Memory B cell (primary cell): ENCODE measurements at places on chromosomes 12 and 14.

DNA sequence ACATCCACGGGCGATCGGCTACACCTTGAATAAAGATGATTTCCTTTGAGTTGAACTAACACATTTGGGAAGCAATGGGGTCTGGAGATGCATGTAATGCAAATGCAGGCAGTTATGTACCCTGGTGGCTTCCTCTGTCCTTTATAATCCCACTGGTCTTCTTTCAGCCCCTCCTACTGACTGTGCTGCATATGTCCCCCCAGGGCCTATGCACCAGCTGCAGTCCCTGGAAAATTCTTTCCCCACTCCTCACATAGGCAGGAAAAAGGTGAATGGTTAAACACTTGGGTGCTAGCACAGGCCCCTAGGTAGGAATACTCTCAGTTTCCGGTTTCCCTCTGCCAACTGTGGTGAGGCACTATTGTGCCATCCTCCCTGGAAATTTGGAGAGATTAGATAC lies 294.8 kb upstream of the SOX5 start:
- DNase-seq = no peak

DNA sequence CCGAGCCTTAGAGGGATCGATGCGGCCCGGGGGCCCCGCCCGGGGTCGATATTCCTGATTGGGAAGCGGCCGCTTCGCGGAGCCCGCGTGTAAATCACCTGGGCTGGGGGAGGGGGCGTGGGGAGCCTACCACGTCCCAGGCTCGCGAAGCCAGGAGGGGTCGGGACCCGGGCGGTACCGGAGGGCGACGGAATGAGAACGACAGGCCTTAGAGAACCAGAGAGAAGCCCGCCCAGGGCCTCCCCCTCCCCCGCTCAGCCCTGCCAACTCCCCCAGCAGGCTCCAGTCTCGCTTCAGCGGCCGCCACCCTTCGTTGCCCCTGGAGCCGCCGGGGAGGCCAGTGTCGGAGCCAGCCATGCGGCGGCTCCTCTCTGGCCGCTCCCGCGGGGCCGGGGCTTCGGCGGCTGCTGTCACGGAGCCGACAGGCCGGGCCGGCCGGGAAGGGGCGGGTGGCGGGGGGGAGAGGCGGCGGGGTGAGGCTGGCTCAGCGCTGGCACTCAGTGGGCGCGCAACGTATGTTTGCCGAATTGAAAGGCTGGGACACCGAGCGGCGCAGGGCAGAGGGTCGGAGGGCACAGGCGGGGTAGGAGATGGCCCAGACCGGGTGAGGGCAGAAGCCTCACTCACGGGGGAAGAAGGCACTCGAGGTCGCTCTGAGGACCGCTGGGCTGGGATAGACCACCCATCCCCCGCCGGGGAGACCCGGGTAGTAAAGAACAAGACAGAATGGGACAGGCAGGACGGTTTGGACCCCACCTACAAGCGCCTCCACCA lies 1.4 kb upstream of the DNAJC22 start:
- DNase-seq = no peak

GRCh38 chr12:64019654-64020053 lies 175.2 kb downstream of the SRGAP1 start:
- no peak for DNase-seq

GRCh38 chr12:103499571-103499970 lies 3.8 kb upstream of the C12orf42 start:
- DNase-seq = no peak

- no peak for DNase-seq
Observed at GRCh38 chr12:120661432-120661831, 21.0 kb downstream of the CABP1 start.

DNA sequence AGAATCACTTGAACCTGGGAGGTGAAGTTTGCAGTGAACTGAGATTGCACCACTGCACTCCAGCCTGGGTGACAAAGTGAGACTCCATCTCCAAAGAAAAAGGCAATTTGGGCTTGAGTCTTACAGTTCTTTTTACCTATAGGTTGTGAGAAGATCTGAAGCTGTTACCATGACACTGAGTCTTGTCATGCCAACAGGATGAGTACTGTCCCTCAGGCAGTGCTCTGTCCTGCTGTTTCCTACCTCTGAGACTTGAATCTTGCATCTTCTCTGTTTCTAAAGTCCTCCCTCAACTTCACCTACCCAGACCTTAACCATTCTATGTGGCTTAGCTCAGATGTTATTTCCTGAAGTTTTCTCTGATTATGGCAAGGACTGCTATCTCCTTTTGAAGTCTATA lies 400.8 kb upstream of the PRICKLE1 start:
- DNase-seq = no peak

- no peak for DNase-seq
Observed at GRCh38 chr12:56020423-56021184, at the start of gene IKZF4. Gene IKZF4 (plus strand): TSS chr12:56021043. CDS start chr12:56021494, 451 bp downstream.

- no peak for DNase-seq
Observed at GRCh38 chr12:25981597-25981996, 23.1 kb downstream of the RASSF8 start.

GRCh38 chr12:62916632-62917425 lies 18.1 kb downstream of the PPM1H start:
- no peak for DNase-seq

GRCh38 chr12:9674226-9674590 lies 4.7 kb downstream of the CLEC2D start:
- no peak for DNase-seq

- DNase-seq = no peak
Observed at GRCh38 chr12:124646385-124647230, 79.2 kb upstream of the NCOR2 start.

- DNase-seq = no peak
Observed at GRCh38 chr12:91384366-91384765, 201.7 kb upstream of the DCN start.

GRCh38 chr14:101449114-101449513 lies 112.2 kb upstream of the DIO3 start:
- DNase-seq = no peak

DNA sequence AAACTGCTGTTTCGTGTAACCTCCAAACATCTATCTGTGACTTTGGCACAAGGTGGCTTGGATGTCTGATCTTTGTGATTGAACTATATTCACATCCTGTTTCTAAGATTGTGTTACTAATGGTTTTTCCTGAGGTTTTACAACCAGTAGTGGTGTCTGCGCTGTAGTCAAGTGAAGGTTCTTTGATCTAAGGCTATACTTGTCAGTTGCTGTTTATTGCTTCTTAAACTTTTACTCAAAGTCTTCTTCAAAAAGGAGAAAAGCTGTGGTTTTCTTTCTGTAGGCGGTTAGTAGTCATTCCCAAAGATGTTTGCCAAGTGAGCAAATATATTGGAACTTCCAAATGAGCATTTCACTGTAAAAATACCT lies 12.3 kb upstream of the CALM1 start:
- no peak for DNase-seq

GRCh38 chr12:106138633-106139421 lies at the start of gene NUAK1:
Gene NUAK1 (minus strand): TSS chr12:106138954. CDS start chr12:106138653, 301 bp downstream.
- DNase-seq = peak; percentile 25

DNA sequence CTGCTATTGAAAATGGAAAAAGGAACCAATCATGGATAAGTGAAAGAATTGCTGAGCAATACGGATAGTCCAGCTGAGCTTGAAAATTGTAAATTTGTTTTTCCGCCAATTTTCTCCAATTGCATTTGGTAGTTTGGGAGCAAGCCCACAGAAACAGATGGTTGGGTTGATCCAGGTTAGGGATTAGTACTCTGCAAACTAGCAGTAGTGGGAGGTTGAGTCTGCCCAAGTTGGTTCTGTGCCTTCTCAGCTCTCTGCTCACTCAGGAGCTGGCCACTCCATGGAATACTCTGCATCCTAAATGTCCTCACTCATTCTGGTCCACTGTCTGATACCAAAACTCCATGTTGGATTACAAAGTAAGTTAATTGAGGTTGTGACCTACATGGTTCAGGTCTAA lies 361.1 kb upstream of the ATP2B1 start:
- no peak for DNase-seq

- no peak for DNase-seq
Observed at GRCh38 chr14:101178184-101179072, 274.9 kb upstream of the RTL1 start.
